ENCODE measurements at places on chromosomes 3 and 15. TPM values are rescaled to one million over a fixed set of nuclear protein-coding genes. Genes with fewer than 3 reads are reported as not detected.

GRCh38 chr3:15159501-15160136 is 46.4 kb upstream of the CAPN7 start:
- no peak for DNase-seq

GRCh38 chr3:2154621-2155020 is 56.0 kb downstream of the CNTN4 start:
- DNase-seq: no peak

DNA sequence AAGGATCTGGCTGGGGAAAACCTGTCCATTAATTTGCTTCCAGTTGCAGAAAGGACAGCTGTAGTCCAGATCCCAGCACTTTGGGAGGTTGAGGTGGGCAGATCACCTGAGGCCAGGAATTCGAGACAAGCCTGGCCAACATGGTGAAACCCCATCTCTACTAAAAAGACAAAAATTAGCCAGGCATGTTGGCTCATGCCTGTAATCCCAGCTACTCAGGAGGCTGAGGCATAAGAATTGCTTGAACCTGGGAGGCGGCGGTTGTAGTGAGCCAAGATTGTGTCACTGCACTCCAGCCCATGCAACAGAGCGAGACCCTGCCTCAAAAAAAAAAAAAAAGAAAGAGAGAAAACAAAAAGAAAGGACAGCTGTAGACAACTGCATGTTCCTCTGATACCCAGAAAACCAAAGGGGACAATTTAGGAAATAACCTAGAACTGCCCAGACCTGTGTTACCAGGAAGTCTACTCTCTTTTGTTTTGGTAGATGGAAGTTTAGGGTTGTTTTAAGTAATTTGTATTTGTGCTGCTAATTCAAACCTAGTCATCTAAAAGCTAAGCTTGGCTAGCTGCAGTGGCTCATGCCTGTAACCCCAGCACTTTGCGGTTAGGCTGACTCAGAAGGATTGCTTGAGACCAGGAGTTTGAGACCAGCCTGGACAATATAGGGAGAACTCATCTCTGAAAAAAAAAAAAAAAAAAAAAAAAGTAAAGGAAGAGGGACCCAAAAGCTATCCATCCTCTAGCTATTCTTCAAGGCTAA is 22.7 kb downstream of the EXD1 start:
- DNase-seq: no peak

DNA sequence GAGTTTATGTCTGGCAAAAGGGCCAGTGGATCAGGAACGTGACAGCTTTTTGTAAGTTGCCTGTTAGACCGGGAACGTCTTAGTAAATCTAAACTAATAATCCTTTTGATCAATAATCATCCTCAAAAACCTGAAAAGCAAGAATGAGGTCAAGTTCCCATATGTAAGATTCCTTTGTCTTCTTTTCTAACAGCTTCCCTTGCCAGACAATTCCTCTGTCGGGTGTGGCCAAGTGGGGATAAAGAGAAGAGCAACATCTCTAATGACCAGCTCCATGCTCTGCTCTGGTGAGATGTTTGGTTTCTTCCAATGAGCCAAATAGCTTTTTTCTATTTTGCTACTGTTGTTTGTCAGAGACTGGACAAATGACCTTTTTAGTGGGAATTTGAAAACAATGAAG is 19.8 kb downstream of the FANCD2OS start:
- no peak for DNase-seq

GRCh38 chr3:33100229-33100628 is 3.3 kb upstream of the GLB1 start:
- no peak for DNase-seq

UBAP1L gene
- total RNA-seq: 3.3 TPM

SCN5A gene
- 4.3 TPM for total RNA-seq

DNA sequence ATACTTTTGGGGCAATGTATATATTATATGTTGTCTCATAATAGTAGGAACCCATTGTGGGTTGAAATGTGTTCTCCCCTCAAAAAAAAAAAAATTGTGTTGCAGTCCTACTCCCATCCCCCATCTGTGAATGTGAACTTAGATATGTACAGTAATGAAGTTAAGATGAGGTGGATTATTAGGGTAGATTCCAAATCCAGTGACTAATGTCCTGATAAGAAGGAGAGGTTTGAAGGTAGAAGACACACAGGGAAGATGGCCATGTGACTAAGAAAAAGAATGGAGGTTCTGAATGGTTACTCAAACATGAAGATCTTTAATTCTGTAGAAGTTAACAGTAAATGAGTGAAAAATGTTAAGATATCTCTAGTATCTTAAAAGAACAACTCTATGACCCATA is 3.0 kb upstream of the ATOSA start:
- no peak for DNase-seq

- DNase-seq: peak; percentile 25
Observed at GRCh38 chr15:69758810-69759790, 306.5 kb downstream of the RPLP1 start.

CKMT1B gene
- total RNA-seq: not detected

OR5H6 gene
- not detected for total RNA-seq

CHD2 gene
- total RNA-seq: 55.5 TPM

P3H2 gene
- total RNA-seq: 0.91 TPM

- DNase-seq: no peak
Observed at GRCh38 chr15:58298879-58299850, 132.6 kb upstream of the LIPC start.

GRCh38 chr15:63599401-63600000 is 2.3 kb downstream of the FBXL22 start:
- peak; percentile 76 for DNase-seq

TNFSF10 gene
- 27.5 TPM for total RNA-seq

DNA sequence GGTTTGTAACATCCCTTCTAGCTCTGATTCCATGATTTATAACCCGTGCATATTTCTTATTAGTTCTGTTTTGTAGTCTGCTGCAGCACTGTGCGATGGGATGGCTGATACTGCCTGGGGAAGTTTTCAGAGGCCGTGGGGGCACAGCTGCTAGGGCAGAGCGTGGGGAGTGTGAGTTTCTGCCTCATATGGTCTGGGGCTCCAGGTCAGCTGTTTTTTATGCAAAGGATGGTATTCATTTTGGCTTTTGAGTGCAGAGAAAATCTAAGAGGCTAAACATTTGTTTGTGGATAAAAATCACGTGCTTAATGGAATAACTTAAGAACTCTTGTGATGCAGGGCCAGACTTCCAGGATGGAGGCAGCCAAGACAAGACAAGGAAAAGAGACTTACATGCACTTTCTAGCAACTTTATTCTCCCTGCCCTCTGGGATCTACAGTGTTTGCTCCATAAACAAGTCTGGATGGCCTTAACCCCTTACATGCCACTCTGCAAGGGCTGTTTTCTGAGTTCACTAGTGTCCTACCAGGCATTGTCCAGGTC is 45.5 kb upstream of the CFAP161 start:
- no peak for DNase-seq

GRCh38 chr3:160941885-160942494 is 163.2 kb downstream of the B3GALNT1 start:
- peak; percentile 35 for DNase-seq

- DNase-seq: no peak
Observed at GRCh38 chr3:82100378-82100777, 338.9 kb upstream of the GBE1 start.

DNA sequence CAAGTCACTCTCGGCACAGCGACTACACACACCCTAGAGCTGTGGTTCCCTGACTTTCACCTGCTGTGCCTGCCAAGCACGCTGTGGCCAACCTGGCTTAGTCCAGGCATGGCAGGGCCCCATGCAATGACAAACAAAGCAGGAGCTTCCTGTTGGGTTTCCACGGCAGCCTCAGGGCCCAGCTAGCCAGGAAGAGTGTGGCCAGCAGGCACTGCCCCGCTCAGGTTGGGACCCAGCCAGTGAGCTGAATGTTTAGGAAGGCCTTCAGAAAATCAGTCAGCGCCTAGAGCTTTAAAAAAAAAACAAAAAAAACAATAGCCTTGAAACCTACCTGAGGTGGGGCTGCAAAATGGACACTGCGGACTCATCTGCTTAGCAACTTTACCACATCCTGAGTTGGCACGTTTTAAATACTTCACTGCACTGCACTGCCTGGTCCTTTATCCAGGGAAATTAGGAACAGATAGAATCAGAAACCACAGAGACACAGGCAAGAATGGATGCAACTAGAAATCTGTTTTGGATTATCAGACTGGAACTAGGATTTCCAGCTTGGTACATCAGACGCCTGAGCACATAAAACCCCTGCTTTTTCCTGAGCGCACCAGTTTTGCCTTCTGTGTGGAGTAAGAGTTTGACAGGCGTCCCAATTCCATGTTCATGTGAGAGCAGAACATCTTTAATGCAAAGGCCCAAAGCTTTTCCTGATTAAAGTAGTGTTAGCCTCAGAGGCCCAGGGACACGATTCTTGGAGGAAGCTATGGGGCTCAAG is 36.2 kb upstream of the LDHAL6B start:
- DNase-seq: no peak

- DNase-seq: no peak
Observed at GRCh38 chr3:10552631-10552943, 47.2 kb upstream of the ATP2B2 start.

DNA sequence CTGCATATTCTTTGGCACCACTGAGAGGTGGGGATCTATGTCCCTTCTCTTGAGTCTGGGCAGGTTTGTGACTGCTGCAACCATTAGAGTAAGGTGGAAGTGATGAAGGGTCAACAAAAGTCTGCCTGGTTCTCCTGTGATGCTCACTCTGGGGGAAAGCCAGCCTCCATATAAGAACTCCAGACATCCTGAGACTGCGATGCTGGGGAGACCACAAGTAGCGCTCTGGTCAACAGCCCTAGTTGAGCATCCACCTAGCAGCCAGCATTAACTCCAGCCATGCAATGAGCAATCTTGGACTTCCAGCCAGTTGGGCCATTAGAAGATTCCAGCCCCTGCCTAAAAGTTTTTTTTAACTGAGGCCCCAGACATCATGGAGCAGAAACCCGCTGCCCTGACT is 62.8 kb downstream of the SCN11A start:
- no peak for DNase-seq

ITIH1 gene
- 2.1 TPM for total RNA-seq

CHRM5 gene
- not detected for total RNA-seq

VPS33B gene
- 3.9 TPM for total RNA-seq

- no peak for DNase-seq
Observed at GRCh38 chr3:131619821-131620220, 117.0 kb upstream of the MRPL3 start.

GATA2 gene
- 12.6 TPM for total RNA-seq
